ENCODE measurements at places on chromosomes 6 and 20.

GRCh38 chr20:13778827-13779226, 5.9 kb downstream of the ESF1 start:
- no peak for DNase-seq

GRCh38 chr6:44739181-44739580, 351.7 kb downstream of the CDC5L start:
- no peak for DNase-seq

DNA sequence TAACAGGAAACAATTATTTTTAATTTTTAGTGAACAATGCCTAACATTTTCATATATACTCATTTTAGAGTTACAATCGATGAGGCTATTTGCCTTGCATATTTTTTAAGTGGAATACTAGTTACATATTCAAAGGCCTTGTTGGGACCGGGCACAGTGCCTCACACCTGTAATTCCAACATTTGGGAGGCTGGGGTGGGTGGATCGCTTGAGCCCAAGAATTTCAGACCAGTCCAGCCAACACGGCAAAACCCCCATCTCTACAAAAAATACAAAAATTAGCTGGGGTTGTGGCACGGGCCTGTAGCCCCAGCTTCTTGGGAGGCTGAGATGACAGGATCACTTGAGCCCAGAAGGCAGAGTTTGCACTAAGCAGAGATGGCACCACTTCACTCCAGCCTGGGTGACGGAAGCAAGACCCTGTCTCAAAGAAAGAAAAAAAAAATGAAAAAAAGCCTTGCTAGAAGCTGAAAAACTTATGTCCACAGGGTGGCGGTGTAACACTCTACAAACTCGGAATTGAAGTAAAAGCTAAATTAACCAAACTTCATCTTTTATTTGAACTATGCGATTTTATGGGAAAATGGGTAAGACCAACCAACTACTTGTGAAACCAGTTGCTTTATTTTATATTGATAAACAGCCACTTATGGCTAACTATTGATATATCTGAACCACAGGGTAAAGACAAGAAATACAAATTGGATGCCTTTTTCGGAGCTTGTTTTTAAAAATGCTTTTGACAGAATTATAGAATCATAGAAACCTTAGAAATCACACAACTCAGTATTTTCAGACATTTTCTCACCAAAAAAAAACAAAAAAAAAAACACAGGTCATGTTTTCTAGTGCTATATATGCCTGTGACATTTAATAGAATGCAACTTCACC, 24.1 kb upstream of the ROS1 start:
- peak; percentile 60 for DNase-seq

- peak; percentile 15 for DNase-seq
These were observed 29.2 kb downstream of the SGK1 start for GRCh38 chr6:134288538-134289203.

DNA sequence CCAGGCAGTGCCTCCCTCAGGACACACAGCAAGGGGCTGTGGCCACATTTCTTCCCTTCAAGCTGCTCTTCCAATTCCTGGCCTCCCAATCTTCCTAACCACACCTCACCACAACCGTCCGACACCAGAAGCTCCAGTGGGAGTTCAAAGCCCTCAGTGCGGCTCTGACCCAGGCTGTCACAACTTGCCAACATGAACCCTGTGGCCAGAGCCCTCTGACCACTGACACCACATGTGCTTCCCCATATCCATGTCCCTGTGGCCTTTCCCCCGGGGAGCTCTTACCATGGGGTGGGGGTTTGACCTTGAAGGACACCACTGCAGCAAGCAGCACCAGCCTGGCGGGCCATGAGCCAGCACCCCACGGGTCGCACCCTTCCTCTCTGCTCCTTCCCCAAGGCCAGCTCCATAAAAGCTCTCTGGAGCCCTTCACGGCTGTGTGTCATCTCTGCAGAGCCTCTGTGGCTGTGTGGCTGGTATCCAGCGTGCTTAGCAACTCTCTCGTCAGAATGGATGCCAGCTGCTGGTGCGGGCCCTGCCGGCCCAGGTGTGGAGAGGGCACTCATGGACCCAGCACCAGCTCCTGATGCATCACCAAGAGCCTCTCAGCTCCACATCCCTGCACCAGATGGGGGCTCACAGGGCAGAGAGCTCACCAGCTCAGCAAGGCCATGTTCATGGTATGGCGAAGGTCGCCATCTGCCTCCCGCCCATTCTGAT, 106.1 kb downstream of the PSMB1 start:
- no peak for DNase-seq

DNA sequence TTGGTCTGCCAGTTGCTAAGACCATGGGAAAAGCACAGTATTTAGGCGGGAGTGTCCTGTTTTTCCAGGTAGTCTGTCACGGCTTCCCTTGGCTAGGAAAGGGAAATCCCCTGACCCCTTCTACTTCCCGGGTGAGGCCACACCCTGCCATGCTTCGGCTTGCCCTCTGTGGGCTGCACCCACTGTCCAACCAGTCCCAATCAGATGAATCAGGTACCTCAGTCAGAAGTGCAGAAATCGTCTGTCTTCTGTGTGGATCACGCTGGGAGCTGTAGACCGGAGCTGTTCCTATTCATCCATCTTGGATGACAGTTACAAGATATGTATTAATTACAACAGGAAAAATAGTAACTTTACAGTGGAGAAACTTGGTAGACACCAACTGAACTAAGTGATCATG, 188.2 kb downstream of the TPBG start:
- DNase-seq = no peak

DNA sequence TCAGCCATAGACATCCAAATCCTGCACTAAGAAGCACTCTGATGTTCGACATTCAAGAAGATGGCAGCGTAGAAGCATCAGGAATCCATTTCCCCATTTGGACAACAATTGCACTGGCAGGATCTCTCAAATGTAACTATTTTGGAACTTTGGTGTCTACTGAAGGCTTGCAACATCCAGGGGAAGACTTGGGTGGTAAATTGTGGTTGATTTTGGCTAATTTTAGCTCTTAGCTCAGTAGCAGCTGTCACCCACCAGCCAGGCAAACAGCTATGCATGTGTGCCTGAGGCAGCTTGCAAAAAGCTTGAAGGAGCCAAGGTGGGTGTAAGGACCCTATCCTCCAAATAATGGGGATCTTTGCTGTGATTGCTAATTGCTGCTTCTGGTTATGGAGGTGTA, 35.1 kb upstream of the PPP1R3G start:
- no peak for DNase-seq

DNA sequence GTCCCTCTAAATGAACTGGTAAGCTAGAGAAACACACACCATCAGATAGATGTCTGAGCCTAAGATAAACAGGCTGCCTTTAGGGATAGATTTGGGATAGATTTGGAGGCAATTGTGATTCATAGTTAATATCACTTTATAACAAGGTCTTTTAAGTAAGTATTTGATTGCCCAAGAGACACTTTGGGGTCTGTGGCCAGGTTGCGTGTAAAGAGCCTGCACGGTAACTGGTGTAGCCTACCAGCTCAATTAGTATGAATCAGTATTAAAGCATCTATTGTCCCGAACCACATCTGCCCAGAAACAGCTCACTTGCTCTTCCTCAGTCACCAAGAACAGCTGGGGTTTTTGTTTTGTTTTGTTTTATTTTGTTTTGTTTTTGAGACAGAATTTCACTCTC, 193.3 kb downstream of the SASH1 start:
- no peak for DNase-seq

DNA sequence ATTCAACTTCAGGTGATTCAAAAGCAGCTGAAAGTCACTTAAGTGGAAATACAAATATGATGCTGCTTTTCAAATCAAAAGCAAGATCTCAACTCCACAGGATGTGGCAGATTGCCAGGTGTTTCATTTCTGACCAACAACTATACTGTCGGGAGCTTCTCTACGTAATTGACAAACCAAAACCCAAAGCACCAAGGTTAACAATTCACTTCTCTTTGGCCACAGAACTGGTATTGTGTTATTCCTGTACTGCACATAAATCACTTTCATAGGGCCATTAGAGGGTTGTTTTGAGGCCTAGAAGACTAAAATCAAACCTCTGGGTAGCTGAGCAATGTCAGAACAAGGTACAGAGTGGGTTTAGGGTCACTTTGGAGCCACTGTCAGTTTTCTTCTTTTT, 169.7 kb downstream of the HAO1 start:
- DNase-seq = no peak

DNA sequence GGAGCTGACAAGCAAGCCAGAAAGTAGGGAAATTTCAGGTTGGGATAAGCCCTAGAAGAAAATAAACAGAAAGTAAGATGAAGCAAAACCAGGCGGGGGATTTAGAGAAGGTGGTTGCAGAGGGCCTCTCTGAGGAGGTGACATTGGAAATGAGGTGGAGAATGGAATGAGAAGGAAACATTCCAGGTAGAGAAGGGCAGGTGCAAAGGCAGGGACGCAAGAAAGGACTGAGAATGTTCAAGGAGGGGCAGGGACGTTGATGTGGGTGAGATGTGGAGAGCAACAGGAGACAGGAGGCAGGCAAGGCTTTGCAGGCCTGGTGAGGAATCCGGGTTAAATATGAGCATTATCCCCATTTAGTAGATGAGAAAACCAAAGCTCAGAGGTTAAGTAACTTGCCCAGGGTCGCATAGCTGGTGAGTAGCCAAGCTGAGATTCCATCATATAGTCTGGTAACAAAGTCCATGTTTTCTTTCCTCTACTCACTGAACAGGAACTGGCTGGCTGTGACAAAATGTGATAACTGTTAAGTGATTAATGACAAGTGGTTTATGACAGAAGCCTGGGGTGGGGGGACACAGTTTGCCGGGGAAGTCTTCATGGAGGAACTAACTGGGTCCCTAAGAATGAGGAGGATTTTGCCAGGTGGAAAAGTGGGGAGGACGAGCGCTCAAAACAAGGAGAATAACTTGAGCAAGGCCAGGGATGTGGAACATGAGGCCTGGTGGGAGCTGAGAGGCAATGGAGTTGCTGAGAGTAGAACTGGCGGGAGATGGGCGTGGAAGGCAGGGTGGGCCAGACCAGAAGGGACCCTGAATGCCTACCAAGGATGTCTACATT, 32.6 kb downstream of the MRPL14 start:
- DNase-seq = no peak

DNA sequence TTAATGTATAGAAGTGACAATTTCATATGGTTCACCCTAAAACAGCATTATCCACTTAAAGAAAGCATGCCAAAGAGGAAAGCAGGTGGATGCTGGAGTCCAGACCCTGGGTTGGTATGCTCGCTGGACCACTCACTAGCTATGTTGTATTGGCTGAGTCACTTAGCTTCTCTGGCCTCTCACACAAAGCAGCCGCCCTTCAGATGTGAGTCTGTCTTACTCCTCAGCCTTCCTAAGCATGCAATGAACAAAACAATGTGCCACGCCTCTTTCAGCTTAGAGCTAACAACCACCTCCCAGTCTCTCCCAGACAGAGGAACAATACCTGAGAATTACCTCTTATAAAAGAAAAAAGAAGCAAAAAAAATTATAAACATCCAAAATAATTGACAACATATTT, 29.4 kb downstream of the SIM1 start:
- DNase-seq = no peak

DNA sequence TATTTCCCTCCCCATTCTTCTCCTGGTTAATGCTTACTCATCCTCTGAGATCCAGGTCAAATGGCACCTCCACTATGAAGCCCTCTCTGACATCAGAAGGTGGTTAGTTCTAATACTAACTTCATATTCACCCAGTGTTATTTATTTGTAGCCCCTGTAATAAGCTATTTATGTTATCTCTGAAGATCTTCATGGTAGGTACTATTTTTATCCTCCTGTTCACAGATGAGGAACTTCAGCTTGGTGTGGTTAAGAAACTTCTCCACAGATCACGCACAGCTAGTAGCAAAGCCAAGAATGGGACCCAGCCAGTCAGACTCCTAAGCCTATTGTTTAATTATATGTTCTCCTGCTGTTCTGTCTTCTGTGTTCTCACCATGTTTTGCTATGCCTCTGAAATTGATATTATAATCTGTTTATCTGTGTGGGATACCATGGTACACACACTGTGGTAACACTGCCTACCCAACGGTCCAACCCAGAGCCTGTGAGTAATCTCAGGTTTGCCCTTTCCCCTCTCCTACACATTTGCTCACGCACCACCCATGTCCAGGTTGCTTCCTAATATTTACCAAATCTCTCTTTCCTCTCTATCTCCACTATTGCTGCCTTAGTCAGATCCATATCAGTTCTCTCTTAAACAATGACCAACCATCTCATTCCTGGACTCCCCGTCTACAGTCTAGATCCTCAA, 98.4 kb downstream of the IPCEF1 start:
- DNase-seq = no peak
